ENCODE measurements at places on chromosomes 2 and 18. TPM values are rescaled to one million over a fixed set of nuclear protein-coding genes. Genes with fewer than 3 reads are reported as not detected.

- DNase-seq = no peak
These were observed 27.1 kb upstream of the ZC3H15 start for GRCh38 chr2:186459009-186459408.

DNA sequence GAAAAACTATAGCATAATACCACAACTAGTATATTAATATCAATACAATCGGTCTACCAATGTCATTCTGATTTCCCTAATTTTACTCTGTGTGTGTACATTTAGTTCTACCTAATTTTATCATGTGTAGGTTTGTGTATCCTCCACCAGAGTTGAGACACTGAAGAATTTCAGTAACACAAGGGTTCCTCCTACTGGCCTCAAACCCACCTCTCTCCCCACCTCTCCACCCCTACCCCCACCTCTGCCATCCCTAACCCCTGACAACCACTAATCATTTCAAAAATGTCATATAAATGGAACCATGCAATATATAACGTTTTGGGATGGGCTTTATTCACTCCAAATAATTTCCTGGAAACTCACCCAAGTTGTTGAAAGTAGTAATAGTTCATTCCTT, 117.9 kb downstream of the LYPD6 start:
- DNase-seq = no peak

Gene MBD5
- total RNA-seq = 52.8 TPM

GRCh38 chr18:22186484-22186971, 17.1 kb downstream of the GATA6 start:
- DNase-seq = no peak

- no peak for DNase-seq
These were observed 33.5 kb downstream of the CDC42EP3 start for GRCh38 chr2:37637985-37638384.

GRCh38 chr18:9827211-9827792, 58.5 kb upstream of the TXNDC2 start:
- no peak for DNase-seq

Gene ABHD1
- 0.37 TPM for total RNA-seq

All from mucosa of gallbladder (tissue), 1 donor.